ENCODE measurements at places on chromosomes 2 and 18. TPM values are rescaled to one million over a fixed set of nuclear protein-coding genes. Genes with fewer than 3 reads are reported as not detected.

- H3K4me1 ChIP-seq: no peaks in the 10 kb centered on the region
- no peak overlapping the region for H3K27ac ChIP-seq
- no peaks in the 10 kb centered on the region for H3K36me3 ChIP-seq
- no peaks in the 10 kb centered on the region for H3K27me3 ChIP-seq
- no peak overlapping the region for H3K4me3 ChIP-seq
These were observed 56.1 kb upstream of the POLE4 start for GRCh38 chr2:74902281-74902860.

GRCh38 chr2:19600506-19600905, 242.1 kb upstream of the OSR1 start:
- no peaks in the 10 kb centered on the region for H3K27me3 ChIP-seq
- no peaks in the 10 kb centered on the region for H3K36me3 ChIP-seq
- no peak overlapping the region for H3K27ac ChIP-seq
- no peak overlapping the region for H3K4me3 ChIP-seq
- H3K4me1 ChIP-seq: no peaks in the 10 kb centered on the region
- no peak for DNase-seq

- DNase-seq: no peak
- H3K4me1 ChIP-seq: no peaks in the 10 kb centered on the region
- no peaks in the 10 kb centered on the region for H3K27me3 ChIP-seq
- H3K36me3 ChIP-seq: no peaks in the 10 kb centered on the region
- H3K4me3 ChIP-seq: no peak overlapping the region
These were observed 395.8 kb downstream of the LNPK start for GRCh38 chr2:175606010-175606841.

GRCh38 chr2:152493417-152493816, 158.4 kb downstream of the FMNL2 start:
- H3K27ac ChIP-seq: no peak overlapping the region
- no peaks in the 10 kb centered on the region for H3K36me3 ChIP-seq
- DNase-seq: no peak
- peaks cover 24% of the 10 kb centered on the region for H3K4me1 ChIP-seq
- H3K4me3 ChIP-seq: no peak overlapping the region
- H3K27me3 ChIP-seq: no peaks in the 10 kb centered on the region

DNA sequence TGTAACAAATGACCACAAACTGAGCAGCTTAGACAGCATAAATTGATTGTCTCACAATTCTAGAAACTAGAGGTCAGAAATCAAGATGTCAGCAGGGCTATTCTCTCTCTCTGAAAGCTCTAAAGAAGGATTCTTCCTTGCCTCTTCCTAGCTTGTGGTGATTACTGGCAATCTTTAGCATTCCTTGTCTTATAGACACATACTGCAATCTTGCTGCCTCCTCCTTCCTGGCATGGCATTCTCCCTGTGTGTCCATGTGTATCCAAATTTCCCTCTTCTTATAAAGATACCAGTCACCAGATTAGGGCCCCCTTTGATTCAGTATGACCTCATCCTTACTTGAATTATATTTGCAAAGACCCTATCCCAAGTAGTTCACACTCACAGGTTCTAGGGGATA, 2.3 kb downstream of the ASB3 start:
- no peak overlapping the region for H3K27ac ChIP-seq
- no peak for DNase-seq
- no peak overlapping the region for H3K4me3 ChIP-seq
- peaks cover 35% of the 10 kb centered on the region for H3K4me1 ChIP-seq
- H3K27me3 ChIP-seq: no peaks in the 10 kb centered on the region

GRCh38 chr2:11446733-11447248, 19.2 kb downstream of the E2F6 start:
- peaks cover 34% of the 10 kb centered on the region for H3K36me3 ChIP-seq
- no peaks in the 10 kb centered on the region for H3K4me1 ChIP-seq
- no peaks in the 10 kb centered on the region for H3K27me3 ChIP-seq
- no peak overlapping the region for H3K4me3 ChIP-seq
- peak overlapping the region; percentile 3 for H3K27ac ChIP-seq

- no peak overlapping the region for H3K27ac ChIP-seq
- no peaks in the 10 kb centered on the region for H3K4me1 ChIP-seq
These were observed 66.1 kb downstream of the SAP130 start for GRCh38 chr2:127961729-127962128.

The CCDC85A gene
- total RNA-seq: 3.5 TPM

The GALR1 gene
- total RNA-seq: 0.33 TPM

The ST8SIA3 gene
- total RNA-seq: 0.55 TPM

Data from sigmoid colon (tissue), 7 donors.